NCI-H1436 (cell line): ENCODE measurements at places on chromosomes 5 and 9.

- DNase-seq: no peak
Measured at GRCh38 chr5:61620699-61621182, 288.7 kb downstream of the ZSWIM6 start.

GRCh38 chr5:59360130-59360555 lies 533.4 kb downstream of the PDE4D start:
- DNase-seq: no peak

DNA sequence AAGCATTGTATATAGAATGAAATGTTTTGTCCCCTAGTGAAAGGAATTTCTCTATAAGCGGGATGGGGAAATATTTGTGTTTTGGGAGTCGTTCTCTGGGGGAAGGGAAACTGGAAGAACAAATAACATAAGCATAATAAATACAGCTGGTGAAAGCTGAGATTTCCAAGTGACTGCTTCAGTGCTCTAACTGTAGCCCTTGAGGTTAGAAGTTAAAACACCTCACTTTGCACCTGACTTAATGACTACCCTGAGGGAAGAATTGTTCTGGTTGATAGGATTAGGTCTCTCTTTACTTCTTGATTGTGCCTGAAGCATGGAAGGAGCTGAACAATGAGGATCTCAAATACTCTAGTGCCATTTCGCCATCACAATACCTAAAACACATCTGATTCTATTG lies 307.4 kb downstream of the MAN2A1 start:
- no peak for DNase-seq

GRCh38 chr5:120012431-120012830 lies 383.1 kb downstream of the FAM170A start:
- no peak for DNase-seq

GRCh38 chr5:39631958-39632357 lies 207.2 kb upstream of the DAB2 start:
- no peak for DNase-seq

DNA sequence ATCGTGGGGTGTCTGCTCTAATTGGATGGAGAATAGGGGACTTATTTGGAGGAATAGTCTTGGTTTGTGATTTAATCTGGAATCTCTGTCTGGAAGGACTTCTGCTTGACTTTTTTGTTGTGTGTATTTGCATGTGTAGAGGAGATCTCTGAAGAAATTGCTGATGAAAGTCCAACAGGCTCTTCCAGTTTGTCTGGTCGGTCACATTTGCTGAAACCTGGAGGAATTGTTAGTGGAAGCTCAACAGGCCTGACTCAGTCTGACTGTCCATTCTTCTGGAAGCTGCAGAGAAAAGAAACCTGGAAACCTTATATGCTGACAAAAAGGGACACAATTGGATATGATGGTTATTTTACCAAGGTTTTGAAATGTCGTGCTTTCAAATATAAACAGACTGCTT lies 33.4 kb upstream of the TENT2 start:
- no peak for DNase-seq

GRCh38 chr5:113447498-113448050 lies 12.8 kb upstream of the TSSK1B start:
- no peak for DNase-seq
